Activated T-cell treated with anti-CD3 and anti-CD28 coated beads, Interleukin-2, amount 50 U/mL, for 72 hours (primary cell): ENCODE measurements at places on chromosomes 16 and 17. TPM values are rescaled to one million over a fixed set of nuclear protein-coding genes. Genes with fewer than 3 reads are reported as not detected.

TUBB3 gene
- 2.7 TPM for total RNA-seq

MYO18A gene
- 49.5 TPM for total RNA-seq

ERN2 gene
- not detected for total RNA-seq

ARL16 gene
- 33.0 TPM for total RNA-seq

PEMT gene
- 36.8 TPM for total RNA-seq

PPL gene
- total RNA-seq, result 0.22 TPM

SEC14L1 gene
- 175 TPM for total RNA-seq

CRISPLD2 gene
- total RNA-seq, result 0.51 TPM

NAE1 gene
- 100 TPM for total RNA-seq

STX1B gene
- 2.2 TPM for total RNA-seq

SLC12A4 gene
- total RNA-seq, result 32.6 TPM

PIRT gene
- not detected for total RNA-seq

ARHGDIG gene
- total RNA-seq, result 0.48 TPM

TBX21 gene
- 45.5 TPM for total RNA-seq

NPIPA2 gene
- total RNA-seq, result 1.5 TPM

FOXC2 gene
- total RNA-seq, result not detected

HOXB5 gene
- not detected for total RNA-seq

FKBP10 gene
- total RNA-seq, result 3.2 TPM

KRT17 gene
- not detected for total RNA-seq

CBX1 gene
- total RNA-seq, result 62.3 TPM

KRTAP17-1 gene
- not detected for total RNA-seq

KRTAP4-12 gene
- total RNA-seq, result not detected

TMEM220 gene
- 1.8 TPM for total RNA-seq

AOC3 gene
- total RNA-seq, result 6.8 TPM

KRT20 gene
- not detected for total RNA-seq

C17orf75 gene
- 40.0 TPM for total RNA-seq

HBQ1 gene
- total RNA-seq, result not detected

FNDC8 gene
- total RNA-seq, result not detected

KRT16 gene
- not detected for total RNA-seq

EMP2 gene
- total RNA-seq, result 0.07 TPM

SHBG gene
- total RNA-seq, result not detected

TEKT1 gene
- not detected for total RNA-seq

ITGB3 gene
- not detected for total RNA-seq

KRTAP9-4 gene
- not detected for total RNA-seq

TEX14 gene
- total RNA-seq, result 0.46 TPM

KRTAP2-2 gene
- total RNA-seq, result not detected

ASGR2 gene
- total RNA-seq, result not detected

ICAM2 gene
- 55.7 TPM for total RNA-seq

HID1 gene
- total RNA-seq, result 7.3 TPM

TSPAN10 gene
- total RNA-seq, result 1.1 TPM

LAT gene
- total RNA-seq, result 360 TPM

IGF2BP1 gene
- total RNA-seq, result 0.50 TPM

HS3ST3A1 gene
- 0.72 TPM for total RNA-seq

KRTAP1-5 gene
- not detected for total RNA-seq

ASPA gene
- total RNA-seq, result not detected

KRT25 gene
- total RNA-seq, result not detected

TSPOAP1 gene
- total RNA-seq, result 42.3 TPM

SSTR5 gene
- total RNA-seq, result not detected

MAF gene
- 208 TPM for total RNA-seq

CACNG4 gene
- not detected for total RNA-seq

KRTAP9-8 gene
- total RNA-seq, result not detected

QPRT gene
- 5.6 TPM for total RNA-seq

KCNJ16 gene
- total RNA-seq, result not detected
